ENCODE measurements at places on chromosomes 7 and 10.
A peak's percentile ranks its signal among the peaks of the same experiment; 100 is the strongest.

GRCh38 chr7:4845740-4846142, 16.1 kb downstream of the PAPOLB start:
- no peak for DNase-seq

- no peak for DNase-seq
These were observed 85.4 kb downstream of the SIRT1 start for GRCh38 chr10:67969875-67970274.

GRCh38 chr10:122148876-122149560, 122.1 kb upstream of the BTBD16 start:
- DNase-seq = no peak

- DNase-seq = no peak
These were observed 34.4 kb downstream of the VSTM4 start for GRCh38 chr10:49080965-49081364.

DNA sequence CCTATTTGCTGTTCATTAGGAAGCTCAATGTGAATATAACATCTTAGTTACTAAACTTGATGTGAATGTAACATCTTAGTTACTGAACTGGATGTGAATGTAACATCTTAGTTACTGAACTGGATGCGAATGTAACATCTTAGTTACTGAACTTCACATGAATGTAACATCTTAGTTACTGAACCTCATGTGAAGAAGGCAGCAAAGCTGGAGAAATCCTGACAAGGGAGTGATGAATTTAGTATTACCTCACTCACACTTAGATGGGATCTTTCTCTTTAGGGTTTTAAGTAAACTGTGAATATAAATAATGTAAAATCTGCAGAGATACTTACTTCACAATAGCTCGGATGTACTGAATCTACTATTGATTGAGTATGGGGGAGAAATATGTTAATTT, 73.6 kb downstream of the ETV1 start:
- no peak for DNase-seq

DNA sequence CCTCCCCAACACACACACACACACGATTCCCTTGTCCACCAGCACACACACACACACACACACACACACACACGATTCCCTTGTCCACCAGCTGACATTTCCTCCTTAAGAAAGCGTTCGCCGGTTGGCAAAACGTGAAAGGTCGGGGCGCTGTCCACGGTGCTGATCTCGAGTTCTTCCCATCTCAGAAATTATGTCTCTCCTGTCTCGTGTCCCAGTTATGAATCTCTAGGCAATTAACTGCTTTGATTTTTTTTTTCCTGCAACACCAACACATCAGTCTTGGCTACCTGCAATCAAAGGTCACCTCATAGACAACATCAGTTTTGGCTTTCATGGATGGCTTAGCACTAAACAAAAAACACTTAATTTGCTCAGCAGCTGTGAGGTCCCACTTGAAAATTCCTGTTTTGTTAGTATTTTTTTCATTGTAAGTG, 1.9 kb downstream of the INA start:
- DNase-seq = peak; percentile 64

DNA sequence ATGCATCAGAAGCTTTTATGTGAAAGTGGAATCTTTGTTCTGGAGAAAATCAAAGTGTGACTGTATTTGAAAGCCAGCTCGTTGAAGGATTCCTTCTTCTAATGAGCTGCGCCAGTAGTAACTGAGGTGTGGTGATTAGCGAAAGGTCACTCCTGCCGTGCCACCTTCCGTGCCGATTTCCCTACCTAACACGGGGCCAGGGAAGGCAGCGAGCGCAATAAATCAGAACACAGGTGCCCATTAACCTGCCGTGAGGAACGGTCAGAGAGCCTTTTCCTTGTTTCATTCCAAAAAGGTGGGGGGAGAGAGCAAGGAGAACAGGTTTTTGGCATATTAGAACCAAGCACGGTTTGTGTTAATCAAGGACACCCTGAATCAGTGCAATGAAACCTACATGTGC, 258.0 kb downstream of the CELF2 start:
- DNase-seq = no peak

- DNase-seq = no peak
These were observed 69.0 kb upstream of the LRRC18 start for GRCh38 chr10:49008505-49009198.

DNA sequence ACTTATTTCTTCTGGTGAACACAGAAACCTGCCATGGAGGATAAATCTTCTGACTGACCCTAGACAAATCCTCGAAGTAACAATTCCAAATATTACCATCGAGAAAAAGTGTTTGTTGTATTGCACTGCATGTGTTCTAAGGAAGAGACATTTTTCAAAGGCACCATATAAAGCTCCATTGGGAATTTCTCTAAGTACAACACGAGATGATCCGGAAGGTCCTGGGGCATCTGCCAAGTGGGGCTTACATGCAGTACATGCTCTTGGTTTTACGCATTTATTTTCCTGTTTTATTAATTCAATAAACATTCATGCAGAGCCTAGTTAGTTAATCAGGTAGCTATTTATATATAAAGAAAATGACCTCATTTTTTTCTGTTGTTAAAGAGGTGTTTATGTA, 692.0 kb upstream of the IGFBP3 start:
- DNase-seq = no peak

- DNase-seq = no peak
These were observed 34.9 kb downstream of the FAM204A start for GRCh38 chr10:118307220-118307619.

DNA sequence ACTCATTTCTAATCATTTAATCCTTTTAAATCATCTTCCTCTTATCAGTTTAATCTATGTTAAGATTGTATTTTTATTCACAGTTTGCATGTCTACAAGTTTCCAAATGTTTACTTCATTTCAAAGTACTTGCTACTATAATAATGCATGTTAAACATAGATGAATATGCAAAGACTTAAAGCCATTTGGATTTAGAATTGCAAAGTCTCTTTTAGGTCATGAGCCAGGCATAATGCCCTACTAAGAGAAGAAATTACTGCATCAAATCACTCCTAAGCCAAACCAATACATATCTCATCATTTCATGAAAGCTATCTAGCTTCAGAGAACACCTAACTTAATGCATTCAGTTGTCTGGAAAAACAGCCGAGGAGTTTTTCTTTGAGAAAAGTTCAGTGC, 266.1 kb downstream of the PRKG1 start:
- no peak for DNase-seq

DNA sequence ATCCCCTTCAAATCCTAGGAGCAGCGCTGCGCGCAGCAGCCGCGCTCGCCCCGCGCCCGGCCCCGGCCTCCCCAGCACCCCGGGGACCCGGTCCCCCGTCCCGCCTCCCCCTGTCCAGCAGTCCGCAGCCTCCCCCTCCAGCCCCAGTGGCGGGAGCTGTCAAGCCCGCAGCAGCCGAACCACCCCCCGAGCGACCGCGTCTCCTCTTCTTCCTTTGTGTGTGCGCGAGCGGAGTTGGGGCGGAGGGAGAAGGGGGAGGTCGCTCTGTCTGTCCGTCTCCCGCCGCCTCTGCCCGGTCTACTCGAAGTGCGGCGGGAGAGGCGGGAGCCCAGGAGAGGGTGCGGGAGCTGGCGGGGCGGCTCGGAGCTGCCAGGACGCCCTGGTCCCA, 375 bp upstream of the CHN2 start:
- DNase-seq = no peak

- no peak for DNase-seq
These were observed 4.7 kb downstream of the TMEM120A start for GRCh38 chr7:75989500-75990388.

- DNase-seq = no peak
These were observed 37.4 kb upstream of the ABCB4 start for GRCh38 chr7:87512906-87513305.

DNA sequence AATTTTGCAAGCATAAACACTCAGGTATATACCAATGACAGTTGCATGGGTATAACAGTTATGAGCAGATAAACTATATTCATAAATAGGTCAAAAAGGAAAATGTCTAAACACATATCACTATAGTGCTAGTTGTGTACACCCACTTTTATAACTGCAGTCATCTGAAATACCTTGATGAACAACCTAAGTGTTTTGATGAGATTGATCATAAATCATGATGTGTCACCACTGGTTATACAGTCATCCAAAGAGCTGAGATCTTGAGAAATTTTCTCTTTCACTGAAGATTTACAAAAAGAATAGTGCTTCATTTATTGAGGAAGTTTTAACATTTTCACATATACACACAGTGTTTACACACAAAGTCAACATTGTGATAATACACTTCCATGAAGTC, 78.6 kb upstream of the SLC25A13 start:
- DNase-seq = no peak

GRCh38 chr7:41156268-41156667, 546.6 kb downstream of the INHBA start:
- DNase-seq = no peak

DNA sequence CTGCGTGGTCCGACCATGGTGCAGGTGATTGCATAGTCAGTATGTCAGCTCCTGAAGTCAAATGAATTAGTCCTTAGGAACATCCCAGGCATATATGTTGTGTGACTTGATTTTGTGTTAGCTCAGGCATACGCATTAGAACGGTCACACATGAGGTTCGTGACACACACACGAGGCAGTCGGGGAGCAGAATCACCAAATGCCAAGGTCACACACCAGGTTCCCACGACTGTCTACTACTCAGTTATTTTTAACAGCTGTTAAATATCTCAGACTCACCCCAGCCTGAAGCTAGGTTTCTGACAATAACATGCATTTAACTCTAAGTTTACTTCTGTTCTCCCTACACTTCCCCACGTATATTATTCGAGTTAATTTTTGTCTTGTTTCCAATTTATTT, 54.8 kb downstream of the DYNC2I1 start:
- no peak for DNase-seq

GRCh38 chr10:2145491-2145890, 408.2 kb upstream of the ADARB2 start:
- DNase-seq = no peak

GRCh38 chr7:39733881-39734632, 110.7 kb downstream of the RALA start:
- peak; percentile 28 for DNase-seq

DNA sequence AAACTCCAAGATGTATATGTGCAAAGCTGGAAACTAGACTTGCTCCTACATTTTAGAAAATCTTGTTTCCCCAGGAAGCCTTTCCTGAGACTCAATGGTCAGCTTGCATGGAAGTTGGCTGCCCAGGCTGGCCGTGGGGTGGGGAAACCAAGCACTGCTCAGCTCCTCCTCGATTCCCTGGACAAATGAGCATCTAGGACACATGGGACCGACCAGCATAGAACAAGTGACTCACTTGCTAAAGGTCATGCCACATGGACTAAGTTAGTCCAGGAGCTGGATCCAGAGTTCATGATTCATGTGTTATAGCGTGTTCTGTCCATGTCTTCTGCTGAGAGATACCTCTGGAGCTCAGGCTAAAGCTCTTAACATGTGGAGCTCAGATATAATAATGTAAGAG, 6.2 kb downstream of the FAM180A start:
- no peak for DNase-seq

DNA sequence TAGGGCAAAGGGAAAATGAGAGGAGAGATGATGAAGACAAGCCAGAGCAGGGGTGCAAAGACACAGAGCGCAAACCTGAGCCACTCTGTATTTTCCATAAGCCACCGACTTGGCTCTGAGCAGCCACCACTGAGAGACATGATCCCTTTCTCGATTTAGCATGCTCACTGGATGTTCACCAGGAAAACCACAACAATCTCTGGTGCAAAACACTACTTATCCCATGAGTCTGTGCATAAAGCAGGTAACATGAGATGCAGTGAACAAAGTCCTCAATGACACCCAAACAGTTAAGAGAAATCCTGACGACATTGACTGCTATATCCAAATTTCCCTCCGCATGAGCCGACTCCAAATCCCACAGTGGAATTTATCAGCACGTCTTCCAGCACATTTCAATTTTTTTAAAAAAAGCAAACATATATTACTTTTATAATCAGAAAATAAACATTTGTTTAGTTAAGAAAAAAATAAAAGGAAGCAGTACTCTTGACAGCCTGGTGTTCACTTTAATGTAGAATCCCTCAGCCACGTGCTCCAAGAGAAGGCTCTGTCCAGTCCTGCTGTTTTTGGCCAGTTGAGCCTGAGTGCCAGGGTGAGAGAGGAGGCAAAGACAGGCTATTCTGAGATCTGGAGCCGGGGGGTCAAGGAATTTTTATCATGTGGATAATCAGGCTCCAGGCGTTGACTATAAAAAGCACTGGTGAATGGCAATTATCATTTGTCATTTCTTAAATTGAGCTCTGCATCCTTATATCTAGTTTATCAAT, 238.4 kb downstream of the KCNMA1 start:
- no peak for DNase-seq

DNA sequence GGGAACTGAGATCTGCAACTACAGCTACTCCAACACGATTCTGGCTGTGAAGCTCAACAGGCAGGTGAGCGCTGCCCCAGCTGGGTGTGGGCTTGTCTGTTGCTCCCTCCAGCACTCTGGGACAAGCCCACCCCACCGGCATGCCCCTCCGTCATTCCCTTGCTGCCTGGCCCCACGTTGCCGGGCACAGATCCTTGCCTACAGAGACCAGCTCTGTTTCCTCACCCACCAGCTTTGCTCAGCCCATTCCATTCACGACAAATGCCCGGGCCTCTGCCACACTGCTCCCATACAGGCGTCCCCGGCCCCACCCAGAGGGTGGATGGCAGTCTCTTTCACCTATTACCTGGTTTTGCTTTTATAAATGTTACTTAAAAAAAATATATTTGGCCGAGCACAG, 24.6 kb downstream of the WIPI2 start:
- no peak for DNase-seq

Data from activated naive CD8-positive, alpha-beta T cell treated with anti-CD3 and anti-CD28 coated beads, Interleukin-2, amount 50 U/mL, for 24 hours (primary cell).